ENCODE measurements at places on chromosomes 1 and 21.

GRCh38 chr1:89959719-89960118 is 35.2 kb upstream of the ZNF326 start:
- DNase-seq = no peak

GRCh38 chr1:179155615-179156014 is 73.7 kb downstream of the TOR3A start:
- DNase-seq = no peak

DNA sequence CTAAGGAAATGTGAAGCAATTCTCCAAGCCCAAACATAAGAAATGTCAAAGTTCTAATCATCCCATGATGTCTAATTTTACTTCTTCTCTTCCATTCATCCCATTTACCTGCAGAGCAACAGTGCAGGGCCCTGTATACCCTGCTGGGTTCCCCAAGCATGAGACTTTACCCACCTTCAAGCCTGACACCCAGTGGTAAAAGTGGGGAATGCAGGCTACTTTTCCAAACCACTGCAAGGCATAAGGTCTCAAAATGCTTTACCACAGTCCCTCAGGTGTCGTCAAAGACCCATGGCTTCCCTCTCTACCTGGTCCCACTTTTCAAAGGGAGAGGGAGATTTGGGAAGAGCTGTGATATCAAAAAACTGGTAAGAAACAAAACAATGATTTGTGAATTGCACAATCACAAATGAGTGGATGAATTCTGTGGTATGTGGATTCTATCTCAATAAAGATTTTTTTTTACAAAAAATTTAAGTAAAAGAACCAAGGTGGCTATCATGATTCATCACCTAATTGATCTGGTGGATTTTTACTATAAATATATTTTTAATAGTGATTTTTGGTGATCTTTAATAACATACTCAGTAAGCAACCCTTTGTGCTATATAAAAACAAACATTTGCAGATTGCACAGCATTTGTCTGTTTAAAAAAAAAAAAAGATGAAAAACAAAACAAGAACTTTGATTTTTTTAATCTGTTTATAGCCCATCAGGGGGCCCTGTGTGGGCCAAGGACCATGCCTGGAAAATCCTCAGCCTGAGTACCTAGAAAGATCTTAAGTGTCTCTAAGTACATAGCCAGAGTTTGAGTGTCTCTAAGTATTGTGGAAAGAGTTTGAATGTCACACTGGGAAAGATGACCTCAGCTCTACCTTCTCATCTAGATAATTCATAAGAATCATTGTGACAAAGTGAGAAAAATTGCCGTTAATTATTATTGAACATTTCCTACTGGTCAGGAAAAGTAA is 73.1 kb upstream of the GJB5 start:
- no peak for DNase-seq

DNA sequence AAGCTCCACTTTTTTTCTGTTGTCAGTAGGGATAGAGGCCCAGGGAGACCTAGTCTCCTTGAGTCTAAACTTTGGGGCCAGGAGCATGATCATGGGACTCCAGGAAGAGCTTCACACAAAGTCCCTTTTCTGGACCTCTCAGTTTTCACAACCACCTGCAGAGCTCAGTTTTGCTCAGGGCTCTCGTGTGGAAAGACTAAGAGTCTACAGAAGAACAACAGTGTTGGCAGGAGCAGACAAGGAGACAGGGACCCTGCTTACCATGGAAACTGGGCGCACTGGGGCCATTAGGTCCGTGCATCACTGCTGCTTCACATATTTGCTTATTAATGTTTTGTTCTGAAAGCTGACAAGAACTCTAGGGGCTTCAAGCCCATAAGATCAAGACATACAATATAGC is 63.9 kb upstream of the HSD17B7 start:
- no peak for DNase-seq

GRCh38 chr1:242189591-242189990 is 190.7 kb upstream of the MAP1LC3C start:
- no peak for DNase-seq

DNA sequence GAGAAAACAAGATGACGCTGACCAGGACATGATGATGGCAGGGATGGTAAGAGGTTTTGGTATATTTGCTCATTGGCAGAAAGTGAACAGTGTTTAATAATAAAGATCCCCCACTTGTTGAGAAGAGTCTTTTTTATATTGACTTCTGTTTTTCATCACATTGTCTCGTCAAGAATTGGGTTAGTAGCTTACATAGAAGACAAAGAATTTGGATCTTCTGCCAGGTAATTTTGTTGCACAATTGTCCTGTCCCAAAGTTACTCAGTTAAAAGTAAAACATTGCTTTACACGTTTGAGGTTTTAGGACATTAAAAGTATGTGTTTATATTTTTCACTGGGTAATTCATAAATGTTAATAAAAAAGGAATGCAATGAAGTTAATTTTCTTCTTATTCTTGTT is 48.3 kb upstream of the LAMC2 start:
- DNase-seq = no peak

GRCh38 chr21:37771181-37771580 is 145.1 kb downstream of the KCNJ6 start:
- DNase-seq = no peak

DNA sequence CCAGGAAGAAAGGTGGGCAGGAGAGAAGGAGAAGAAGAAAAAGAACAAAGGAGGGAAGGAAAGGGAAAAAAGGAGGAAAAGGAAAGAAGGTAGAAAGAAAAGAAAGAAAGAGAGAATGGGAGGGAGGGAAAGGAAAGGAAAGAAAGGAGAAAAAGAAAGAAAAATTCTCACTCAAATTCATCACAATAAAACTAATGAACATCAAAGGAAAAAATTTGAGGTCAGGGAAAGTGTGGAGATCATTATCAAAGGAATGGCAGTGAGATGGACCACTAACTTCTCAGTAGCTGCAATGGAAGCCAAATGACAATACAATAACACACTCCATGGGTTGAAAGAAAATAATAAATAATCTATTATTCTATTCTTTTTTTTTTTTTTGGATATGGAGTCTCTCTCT is 48.0 kb upstream of the JAK1 start:
- DNase-seq = no peak

GRCh38 chr21:42708107-42708506 is 54.7 kb downstream of the PDE9A start:
- DNase-seq = no peak

GRCh38 chr1:7335224-7335879 is 435.7 kb upstream of the VAMP3 start:
- DNase-seq = no peak

DNA sequence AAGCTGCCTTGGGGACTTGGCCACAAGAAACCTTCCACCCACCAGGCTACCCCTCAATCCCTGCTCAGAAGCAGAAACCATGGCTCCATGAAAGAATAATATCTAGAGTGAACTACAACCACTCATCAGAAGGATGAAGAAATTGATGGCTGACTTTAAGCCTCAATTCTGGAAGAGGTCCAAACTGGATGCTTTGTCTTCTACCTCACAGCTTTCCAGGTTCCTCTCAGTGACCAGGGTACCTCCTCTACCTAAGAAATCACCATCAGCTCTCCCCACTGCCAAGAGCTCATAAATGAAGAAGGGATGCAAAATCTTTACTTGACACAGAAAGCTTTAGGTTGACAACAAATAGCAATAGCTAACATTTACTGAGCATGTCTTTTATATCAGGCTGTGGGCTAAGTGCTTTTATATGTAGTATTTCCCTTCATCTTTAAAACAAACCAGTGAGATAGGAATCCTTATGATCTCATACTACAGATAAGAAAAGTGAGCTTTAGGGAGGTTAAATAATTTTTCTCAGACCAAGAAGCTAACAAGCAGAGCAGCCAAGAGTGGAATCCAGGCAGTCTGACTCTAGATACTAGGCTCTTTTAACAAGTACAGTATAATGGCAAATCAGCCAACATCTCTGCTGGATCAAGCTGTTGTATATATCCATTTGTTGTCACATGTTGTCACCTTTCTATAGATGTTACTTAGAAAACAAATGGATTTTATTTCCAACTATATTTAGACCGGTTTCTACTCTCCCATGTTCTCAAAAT is 243.0 kb upstream of the SGIP1 start:
- no peak for DNase-seq

GRCh38 chr1:154557939-154558719 is at the start of gene UBE2Q1:
Gene UBE2Q1, minus strand, starts transcription at chr1:154558662. Its CDS starts 109 bp downstream, at chr1:154558553.
- peak; percentile 23 for DNase-seq

- DNase-seq = no peak
These were observed 10.9 kb upstream of the BARHL2 start for GRCh38 chr1:90727917-90728501.

DNA sequence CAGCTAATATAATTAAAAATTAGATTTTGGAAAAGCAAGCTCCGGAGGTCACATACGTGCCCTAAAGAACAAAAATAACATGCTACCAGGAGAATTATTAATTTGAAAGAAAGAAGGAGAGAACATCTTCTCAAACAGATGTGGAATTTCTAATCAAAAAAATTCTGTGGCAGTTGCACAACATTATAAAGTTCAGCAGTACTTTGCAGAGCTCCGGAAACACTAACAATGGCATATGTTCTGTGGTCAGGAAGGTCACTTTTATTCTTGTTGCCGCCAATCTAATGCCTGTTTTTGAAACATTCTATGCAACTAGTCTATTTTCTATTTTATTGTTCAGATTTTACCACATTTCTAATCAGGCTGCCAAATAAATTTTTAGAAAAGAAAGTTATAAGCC is 186.8 kb downstream of the SMYD3 start:
- no peak for DNase-seq

DNA sequence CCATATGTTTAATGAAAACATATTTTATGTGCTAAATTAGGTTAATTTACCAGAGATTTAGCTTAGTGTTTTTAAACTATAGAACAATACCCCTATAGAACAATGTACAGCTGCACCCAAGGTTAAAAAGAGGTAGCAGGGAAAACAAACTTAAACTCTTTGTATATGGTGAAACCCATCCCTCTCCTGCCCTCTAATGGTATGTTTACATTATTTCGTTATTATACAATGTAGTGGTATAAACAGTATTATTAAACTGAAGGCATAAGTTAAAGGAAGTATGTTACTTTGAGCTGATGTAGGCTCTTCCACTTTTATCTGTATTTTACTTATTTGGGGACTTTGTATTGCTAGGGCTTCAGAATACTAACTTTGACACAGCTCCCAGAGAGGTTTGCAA is 16.7 kb upstream of the ZYG11A start:
- no peak for DNase-seq

DNA sequence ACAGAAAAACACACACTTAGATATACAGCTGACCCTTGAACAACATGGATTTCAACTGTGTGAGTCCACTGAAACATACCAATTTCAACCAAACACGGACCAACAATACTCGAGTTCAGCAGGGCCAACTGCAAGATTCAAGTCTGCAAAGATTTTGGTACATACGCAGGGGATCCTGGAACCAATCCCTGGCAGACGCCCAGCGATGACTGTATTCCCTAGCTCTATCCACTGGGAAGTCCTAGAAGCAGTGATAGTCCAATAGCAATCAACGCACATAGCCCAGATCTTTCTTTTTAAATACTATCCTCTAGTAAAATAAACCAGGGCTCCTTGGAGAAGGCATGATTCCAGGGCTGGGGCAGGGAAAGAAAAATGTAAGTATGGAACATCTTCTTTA is 9.0 kb downstream of the DDX59 start:
- DNase-seq = no peak

DNA sequence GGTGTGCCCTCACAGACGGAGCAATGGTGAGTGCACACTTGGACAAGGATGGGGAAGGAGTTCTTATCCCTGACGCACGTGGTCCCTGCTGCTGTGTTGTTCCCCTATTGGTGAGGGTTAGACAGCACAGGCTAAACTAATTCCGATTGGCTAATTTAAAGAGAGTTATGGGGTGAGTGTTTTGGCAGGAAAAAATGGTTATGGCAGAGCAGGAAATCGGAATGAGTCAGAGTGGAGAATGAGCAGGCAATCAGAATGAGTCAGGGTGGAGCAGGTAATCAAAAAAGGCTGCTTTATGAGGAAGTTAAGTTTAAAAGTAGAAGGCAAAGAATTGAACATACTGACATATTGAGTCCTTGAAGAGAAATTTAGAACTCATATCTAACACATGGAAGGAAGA is 100.5 kb downstream of the NGF start:
- DNase-seq = no peak

GRCh38 chr1:223068900-223069665 is 74.0 kb downstream of the TLR5 start:
- DNase-seq = no peak

DNA sequence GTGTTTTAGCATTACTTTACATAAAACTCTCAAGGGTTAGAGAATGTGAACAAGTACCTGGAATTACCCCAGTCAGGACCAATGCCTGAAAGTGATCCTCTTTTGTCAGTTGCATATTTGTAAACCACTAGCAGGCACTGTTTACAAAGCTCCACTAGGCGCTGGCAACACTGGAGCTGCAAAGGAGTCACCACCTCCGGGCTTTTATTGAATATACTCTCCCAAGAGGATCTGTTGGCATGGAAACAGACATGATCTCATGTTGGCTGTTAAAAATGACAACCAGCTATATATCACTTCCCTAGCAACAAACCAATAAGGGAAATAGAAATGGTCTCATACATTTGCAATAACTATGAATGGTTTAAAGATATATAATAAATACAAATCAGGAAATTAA is 116.0 kb downstream of the TTLL7 start:
- DNase-seq = no peak

GRCh38 chr1:21323091-21323490 is 32.8 kb upstream of the ECE1 start:
- DNase-seq = no peak

DNA sequence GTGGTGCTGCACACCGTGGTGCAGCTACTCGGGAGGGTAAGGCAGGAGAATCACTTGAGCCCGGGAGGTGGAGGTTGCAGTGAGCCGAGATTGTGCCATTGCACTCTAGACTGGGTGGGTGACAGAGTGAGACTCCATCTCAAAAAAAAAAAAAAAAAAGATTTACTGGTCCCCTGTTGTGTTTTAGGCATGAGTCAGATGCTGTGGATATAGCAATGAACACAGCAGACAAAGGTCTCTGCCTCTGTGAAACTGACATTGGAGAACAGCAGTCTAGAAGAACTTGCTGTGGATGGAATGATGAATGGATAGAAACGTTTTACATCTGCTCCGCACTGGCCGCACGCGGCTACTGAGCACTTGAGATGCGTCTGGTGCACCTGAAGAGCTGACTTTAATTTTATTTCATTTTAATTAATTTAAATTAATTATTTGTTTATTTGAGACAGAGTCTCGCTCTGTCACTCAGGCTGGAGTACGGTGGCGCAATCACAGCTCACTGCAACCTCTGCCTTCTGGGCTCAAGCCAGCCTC is 24.5 kb upstream of the EPHA2 start:
- no peak for DNase-seq

- no peak for DNase-seq
These were observed 60.8 kb upstream of the WLS start for GRCh38 chr1:68293122-68293521.

- no peak for DNase-seq
These were observed 65.9 kb downstream of the KCNAB2 start for GRCh38 chr1:6111571-6111970.

DNA sequence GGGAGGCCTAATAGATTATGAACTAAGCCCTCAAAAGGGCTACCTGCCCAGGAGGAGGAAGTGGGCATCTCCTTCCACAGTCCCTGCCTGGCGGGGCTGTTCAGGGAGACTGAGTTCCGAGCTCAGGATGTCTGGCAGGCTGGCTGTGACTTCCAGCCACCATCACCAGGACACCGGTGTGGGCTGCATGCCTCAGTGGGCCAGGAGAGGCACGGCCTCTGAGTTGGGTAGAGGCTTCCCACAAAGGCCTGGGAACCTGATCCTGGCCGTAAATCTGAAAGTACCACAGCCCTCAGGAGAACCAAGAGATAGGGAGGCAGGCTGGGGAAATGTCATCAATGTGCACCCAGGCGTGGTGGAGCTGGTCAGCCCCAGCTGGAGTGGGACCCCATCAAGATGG is 29.1 kb downstream of the NTPCR start:
- DNase-seq = no peak

- DNase-seq = no peak
These were observed 35.9 kb upstream of the ZNF644 start for GRCh38 chr1:91057784-91058183.
